CD4-positive, alpha-beta T cell treated with Interleukin-4 for 1 hour (primary cell): ENCODE measurements at places on chromosomes 5 and 9.

DNA sequence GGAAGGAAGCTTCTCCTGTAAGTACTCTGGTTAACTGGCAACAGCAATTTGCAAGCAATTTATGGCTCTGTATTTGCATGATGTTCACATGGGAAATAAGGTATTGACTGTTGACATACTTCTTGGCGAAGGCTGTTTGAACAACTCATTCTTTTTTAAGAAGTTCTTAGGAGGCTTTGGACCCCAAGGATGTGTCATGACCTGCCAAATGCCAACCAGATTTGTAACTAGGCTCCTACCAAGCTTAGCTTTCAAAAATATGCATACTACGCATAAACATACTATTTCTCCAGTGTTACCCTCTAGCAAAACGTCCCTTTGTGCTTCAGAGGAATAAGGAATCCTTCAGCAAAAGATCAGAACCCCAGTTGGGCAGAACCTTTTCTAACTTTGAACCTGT lies 165.2 kb upstream of the MSX2 start:
- no peak for DNase-seq

DNA sequence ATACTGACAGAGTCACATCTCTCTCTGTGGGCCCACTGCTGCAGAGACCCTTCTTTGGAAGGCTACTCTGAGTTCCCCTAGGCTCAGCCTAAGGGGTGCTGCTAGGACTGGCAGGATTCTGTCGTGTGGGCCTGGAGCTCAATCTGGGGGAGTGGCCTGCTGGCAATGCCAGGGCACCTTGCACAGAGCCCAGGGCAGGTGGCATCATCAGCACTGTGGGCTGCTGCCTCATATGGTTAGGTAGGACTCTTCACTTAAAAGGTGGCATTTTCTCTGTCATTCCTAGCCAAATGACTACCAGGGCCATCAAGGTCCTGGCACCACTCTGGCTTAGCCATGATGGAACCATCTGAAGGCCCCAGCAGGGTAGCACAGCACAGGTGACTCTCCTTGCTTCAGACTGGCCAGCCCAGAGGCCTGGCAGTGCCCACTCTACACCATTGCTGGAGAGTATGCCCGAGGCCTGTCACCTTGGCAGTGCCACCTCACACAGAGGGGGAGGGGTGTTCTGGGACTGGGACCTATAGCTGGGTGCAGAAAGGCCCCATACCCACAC lies 21.9 kb downstream of the PITX1 start:
- no peak for DNase-seq

GRCh38 chr5:93336330-93337110 lies 244.5 kb downstream of the NR2F1-AS1 start:
- no peak for DNase-seq

- DNase-seq: no peak
These were observed 28.2 kb downstream of the RETREG1 start for GRCh38 chr5:16588434-16589214.

DNA sequence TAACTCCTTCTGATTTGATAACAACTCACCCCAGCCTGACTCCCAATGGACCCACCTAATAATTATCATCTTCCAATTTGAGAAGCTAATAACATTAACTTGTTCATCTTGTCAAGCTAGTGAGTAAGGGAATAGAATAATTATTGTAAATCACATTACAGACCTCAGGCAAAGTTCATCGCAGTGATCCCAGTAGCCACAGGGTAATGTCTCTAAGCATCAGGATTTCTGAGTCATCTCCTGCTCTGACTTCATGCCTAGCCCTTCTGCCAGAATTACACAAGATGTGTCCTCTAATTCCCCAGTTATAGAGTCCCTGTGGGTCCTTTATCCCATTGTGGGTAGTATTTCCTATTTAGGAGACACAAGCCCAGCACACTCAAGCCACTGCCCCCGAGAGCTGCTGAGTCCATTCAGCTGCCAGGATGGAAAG lies 365.7 kb downstream of the DEPDC1B start:
- DNase-seq: no peak

DNA sequence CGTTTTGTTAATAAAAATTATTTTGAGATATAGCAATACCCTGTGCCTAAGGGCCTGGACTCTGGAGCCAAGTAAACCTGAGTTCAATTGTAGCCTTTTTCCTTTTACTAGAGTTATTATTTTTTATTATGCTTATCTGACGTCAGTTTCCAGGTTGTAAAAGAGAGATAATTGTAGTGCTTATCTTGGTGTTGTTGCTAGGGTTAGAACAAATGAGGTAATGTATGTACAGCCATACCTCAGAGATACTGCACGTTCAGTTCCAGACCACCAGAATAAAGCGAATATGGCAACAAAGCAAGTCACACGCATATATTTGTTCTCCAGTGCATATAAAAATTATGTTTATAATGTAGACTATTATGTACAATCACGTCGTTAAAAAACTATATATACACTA lies 215.0 kb downstream of the VPS13A start:
- no peak for DNase-seq

DNA sequence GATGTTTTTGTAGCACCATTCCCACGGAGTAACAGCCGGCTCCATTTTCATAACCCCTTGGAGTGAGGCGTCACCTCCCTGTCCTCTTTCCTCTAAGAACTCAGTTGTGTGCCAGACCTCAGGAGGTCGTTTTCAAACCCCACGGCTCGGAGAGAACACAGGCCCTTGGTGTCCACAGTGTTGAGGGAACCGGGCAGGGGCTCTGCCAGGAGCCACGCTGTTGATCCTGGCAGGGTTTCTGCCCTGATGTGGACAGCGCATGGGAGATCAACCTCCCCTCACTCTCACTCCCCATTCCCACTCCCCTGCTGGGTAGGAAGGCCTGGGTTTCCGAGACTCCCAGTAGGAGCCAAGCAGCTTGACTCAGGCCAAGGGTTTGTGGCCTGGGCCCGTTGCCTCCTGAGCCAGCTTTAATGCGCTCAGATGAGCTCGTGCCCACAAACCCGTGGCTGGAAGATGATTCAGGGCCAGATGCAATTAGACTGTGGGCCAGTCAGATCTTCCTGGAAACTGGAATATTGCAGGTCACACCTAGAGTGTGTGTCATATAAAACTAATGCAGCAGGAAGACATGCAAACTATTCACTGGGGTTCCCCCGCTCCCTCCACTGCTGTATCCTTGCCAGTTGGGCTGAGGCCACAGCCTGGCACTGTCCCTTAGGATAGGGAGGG lies 133.4 kb downstream of the SLC12A2 start:
- no peak for DNase-seq

DNA sequence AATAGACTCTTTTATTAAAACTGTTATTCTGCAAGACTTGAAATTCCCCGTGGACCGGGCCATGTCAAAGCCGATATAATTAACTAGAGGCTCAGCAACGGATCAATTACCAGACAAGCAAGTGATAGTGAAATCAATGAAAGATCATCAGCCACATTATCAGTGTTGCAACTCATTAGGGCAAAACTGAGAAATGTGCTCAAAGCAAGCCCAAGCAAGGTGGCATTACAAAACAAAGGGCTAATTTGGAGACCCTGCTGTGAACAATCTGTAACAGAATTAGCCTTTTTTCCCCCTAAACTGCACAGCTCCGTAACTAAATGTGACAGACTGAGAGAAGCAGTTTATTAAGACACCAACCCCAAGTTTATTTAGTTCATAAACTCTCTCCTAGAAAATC lies 140.3 kb downstream of the BNC2 start:
- no peak for DNase-seq

DNA sequence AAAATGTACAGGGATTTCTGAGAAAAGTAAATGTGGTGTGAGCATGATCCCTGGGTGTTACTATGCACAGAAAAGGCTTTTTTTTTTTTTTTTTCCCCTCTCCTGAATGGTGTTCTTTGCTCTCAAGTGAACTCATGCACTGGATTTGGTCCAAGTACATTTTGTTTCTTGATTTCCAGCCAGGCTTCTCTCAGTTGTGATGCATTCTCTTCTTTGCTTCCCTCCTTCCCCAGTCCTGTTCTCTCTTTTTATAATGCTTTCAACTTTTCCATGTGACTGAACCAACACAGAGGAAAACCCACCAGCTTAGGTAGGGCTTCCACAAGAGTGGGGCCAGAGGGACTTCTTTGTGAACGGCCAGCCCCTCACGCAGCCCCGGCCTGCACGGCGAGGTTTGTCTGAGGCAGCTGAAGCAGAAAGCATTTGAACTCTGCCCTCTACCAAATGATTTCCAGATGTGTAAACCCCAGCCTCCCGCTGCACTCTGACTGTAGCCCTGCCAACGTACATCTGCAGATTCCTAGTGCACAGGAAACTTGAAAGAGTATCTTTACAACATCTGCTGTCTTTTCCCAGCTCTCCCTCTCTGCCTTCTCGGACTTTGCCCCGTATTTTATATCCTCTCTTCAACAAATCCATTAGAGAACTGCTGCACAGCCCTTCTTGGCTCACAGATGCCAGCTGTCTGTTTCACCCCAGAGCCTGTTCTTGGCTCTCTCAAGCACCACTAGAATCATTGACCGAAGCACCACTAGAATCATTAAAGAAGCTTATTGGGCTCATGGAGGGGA lies 71.8 kb upstream of the CD180 start:
- no peak for DNase-seq
